CD4-positive, alpha-beta T cell treated with Interferon gamma for 1 hour (primary cell): ENCODE measurements at places on chromosomes 1 and 21.

- DNase-seq, result no peak
Observed at GRCh38 chr1:202155478-202156021, 4.9 kb downstream of the PTPN7 start.

GRCh38 chr21:37742532-37742931 is 173.7 kb downstream of the KCNJ6 start:
- DNase-seq, result no peak

DNA sequence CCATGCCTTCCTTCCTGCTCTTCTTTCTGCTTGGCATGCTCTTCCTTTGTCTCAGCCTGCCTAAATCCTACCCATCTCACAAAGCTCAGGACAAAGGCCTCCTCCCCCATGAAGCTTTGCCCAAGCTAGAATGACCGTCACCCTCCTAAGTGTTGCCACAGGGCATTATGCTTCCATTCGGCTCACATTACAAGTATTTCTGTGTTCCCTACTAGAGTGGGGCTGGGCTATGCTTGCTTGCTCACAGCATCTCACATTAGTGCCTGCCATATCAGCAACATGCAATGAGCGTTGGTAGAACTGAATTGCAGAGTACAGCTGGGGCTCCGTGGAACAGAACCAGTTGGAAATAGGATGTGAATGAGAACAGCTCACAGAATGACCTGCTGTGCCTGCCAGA is 82.8 kb downstream of the CD58 start:
- no peak for DNase-seq

GRCh38 chr1:58785442-58786058 is 1.7 kb upstream of the JUN start:
- DNase-seq, result peak; percentile 45

DNA sequence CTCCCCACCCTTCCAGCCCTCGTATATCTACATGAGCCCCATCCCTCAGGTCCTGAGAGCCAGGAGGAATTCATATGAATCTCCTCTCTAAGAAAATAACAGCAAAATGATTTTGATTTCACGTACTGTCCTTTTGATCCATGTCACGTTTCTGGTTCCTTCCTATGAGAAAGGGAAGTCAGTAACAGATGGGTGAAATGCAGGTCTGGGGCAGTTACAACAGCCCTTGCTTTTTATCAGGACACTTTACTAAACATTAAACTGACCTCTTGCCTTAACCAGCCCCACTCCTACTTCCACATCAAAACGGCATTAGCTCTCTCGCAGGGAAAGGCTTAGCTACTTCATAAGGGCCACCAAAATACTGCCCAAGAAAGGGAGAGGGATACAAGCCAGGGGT is 59.0 kb downstream of the SPATA46 start:
- DNase-seq, result no peak

DNA sequence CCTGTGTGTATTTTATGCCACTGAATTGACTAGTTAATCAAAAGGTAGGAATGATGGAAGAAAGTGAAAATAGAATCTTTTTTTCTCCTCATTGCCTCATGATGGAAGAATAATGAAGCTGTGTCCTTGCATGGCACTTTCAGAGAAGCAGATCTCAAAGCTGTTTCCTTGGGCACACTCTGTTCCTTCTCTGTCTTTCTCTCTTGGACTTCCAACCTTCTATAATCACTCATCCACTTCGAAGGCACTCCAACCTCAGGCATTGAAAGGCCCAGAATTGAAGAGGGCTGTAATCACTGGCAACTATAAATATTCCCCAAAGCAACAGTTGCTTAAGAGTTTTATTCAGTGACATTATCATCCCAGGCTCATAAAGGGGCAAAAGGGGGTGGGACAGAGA is 31.1 kb upstream of the DNASE2B start:
- DNase-seq, result no peak

DNA sequence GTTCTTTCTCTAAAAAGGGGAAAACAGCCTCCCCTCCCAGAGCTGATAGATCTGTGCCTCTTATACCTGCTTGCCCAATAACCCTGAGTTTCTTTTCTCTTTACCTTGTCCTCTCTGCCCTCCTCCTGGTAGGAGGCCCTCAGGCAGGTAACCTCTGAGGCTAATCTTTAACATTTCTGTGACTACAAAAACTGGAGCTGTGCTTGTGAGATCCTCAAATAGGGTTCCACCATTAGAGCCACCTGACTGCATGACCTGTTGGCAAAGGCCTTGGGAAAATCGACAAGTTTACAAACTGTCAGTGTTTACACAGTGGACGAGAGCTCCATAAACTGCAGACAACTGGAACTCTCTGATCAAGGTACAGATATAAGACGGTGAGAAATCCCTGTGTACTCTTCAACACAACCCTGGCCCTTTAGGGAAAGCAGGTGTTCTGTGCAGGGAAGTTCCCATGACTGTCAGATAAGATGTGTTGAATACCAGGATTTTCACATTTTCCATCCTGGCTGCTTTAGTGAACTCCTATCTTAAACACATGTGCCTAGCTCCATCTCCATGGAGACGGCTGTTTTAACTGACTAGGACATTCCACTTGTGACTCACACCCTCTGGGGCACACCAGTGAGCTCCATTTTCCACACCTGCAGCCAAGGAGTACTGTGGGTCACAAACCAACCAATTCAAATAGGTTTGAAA is 38.3 kb downstream of the ECE1 start:
- DNase-seq, result no peak

- no peak for DNase-seq
Observed at GRCh38 chr1:2534687-2535441, 4.8 kb upstream of the HES5 start.

DNA sequence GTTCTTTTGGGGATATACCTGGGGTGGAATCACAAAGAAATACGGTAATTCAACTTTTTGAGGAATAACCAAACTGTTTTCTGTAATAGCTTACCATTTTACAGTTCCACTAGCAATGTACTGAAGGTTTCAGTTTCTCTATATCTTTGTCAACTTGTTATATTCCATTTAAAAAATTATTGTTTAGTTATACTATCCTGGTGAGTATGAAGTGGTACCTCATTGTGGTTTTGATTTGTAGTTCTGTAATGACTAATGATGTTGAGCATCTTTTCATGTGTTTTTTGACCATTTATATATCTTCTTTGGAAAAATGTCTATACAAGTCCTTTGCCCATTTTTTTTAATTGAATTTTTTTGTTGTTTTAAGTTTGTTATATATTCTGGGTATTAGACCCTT is 39.4 kb downstream of the MAST2 start:
- no peak for DNase-seq

DNA sequence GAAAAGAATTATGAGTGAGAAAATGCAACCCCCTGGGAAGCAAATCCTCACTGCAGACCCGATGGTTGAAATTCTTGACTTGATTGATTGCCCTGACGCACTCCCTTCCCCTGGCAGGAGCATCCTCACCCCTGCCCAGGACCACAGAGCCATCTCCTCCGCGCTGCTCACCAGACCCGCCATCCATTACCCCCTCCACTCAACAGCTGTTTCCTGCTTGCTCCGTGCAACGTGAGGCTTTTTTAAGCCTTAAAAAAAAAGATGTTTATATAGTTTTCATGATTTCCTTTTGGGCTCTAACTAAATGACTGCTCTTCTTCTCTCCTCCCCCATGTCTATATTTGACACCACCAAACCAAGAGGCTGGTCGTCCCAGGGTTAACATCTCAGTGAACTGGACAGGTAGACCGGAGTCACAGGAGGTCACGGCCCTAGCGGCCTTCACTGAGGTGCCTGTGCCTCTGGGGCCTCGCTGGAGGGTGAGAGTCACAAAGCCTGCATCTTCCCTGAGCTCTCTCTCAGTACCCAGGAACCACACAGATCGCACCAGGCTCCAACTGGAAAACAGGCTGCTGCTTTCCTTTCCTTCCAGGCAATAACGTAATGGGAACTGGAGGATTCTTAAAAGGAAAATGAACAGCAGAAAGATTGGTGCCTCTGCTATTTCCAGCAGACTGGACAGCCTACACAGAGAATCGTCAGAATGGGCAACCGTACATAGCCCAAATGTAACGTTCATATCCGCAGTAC is 49.8 kb downstream of the ZBTB18 start:
- no peak for DNase-seq

GRCh38 chr21:29261555-29262540 is 36.9 kb upstream of the BACH1 start:
- no peak for DNase-seq

- peak; percentile 88 for DNase-seq
Observed at GRCh38 chr1:33180911-33181890, 642 bp downstream of the TRIM62 start.

DNA sequence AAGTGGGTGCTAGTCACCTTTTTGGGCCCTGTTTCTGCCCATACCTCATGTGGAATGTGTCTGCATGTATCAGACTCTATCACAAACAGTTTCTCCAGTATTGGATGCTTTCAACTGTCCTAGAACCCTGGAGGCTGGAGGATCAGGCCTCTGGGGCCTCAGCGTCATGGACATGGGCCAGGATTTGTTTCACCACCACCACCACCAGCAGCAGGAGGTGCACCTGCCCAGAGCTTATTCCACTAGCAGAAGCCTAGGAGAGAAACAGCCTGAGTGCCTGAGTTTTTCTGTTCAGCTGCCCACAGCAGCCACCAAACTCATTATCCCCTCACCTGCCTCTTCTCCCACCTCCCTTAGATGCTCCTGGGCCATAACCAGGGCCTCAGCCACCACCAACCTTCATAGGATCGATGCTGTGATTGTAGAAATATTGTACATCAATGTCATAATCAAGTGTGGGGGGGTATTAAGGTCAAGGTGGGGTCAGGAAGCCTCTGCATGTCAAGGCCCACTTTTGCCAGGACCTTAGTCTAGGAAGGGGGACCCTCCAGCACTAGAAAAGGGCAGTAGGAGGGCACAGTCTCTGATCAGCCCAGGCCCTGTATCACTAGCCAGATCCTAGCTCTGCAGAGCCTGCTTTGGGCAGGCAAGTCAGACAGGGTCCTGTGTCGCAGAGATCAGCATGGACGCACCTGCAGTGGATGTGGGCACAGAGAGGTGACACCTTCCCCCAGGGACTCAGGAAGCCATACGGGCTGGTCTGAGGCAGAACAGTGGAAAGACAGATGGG is 9.3 kb downstream of the DMAP1 start:
- DNase-seq, result no peak

DNA sequence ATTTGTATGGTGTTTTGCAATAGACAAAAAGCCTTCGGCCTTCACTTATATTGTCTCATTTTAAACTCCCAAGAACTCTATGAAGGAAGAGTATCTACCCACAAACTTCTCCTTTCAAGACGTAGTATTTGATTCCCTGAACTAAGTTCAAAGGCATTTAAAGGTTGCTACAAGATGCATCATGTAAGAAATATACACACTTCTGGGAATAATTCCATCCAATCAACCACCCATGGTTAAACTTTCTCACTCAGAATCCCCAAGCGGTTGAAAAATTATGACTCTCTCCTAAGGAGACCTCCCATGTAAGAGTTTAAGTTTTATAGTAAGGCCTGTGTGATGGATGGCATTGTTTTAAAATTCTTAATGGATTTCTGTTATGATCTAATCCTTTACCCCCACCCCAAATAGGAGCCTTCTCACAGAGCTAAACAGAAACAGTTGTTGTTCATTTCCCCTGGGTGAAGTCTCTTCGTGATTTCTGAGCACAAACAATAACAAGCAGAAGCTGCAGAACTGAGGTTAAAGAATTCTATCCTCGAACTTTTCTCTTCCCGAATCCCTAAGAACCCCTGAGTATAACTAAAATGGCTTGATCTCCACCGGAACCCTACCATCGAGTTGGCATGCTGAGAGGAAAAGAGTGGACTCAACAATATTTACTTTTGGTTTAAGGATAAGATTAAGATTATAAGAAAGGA is 185.0 kb downstream of the TGFBR3 start:
- no peak for DNase-seq

- DNase-seq, result no peak
Observed at GRCh38 chr1:178174539-178174938, 80.6 kb downstream of the RASAL2 start.

- no peak for DNase-seq
Observed at GRCh38 chr1:172670316-172670715, 11.4 kb downstream of the FASLG start.

GRCh38 chr1:192793983-192794767 is 14.7 kb upstream of the RGS2 start:
- no peak for DNase-seq

DNA sequence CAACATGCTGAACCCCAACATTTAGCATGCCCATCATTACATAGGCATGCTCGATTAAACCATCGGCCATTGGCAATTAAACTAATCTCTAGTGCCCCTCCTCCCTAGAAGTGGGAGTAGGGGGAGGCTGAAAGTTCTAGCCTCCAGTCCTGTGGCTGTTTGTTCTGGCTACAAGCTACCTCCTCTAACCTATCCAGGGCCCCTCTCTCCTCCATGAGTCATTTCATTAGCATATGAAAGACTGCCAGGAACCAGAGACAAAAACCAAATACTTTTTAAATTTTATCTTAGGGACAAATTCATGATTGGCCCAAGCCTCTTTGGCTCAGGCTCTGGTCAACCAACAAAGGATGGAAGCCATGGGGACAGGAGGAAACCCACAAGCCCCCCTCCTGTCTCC is 231.1 kb downstream of the CACNA1E start:
- DNase-seq, result no peak

- DNase-seq, result no peak
Observed at GRCh38 chr1:150178548-150178947, 28.8 kb downstream of the PLEKHO1 start.

GRCh38 chr1:209218981-209219380 is 364.5 kb upstream of the CAMK1G start:
- DNase-seq, result no peak

DNA sequence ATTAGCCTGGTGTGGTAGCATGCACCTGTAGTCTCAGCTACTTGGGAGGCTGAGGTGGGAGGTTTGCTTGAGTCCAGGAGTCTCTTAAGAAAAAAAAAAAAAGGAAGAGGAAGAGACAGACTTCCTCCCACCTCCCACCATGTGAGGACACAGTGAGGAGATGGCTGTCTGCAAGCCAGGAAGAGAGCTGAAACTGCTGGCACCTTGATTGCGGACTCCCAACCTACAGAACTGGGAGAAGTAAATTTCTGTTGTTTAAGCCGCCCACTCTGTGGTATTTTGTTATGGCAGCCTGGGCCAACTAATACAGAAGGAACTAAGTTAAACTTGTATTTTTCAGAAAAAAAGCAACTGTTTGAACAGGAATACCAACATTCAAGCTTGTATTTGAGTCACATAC is 21.7 kb downstream of the DOP1B start:
- no peak for DNase-seq

- DNase-seq, result no peak
Observed at GRCh38 chr1:157113106-157113505, 13.5 kb upstream of the ETV3L start.

DNA sequence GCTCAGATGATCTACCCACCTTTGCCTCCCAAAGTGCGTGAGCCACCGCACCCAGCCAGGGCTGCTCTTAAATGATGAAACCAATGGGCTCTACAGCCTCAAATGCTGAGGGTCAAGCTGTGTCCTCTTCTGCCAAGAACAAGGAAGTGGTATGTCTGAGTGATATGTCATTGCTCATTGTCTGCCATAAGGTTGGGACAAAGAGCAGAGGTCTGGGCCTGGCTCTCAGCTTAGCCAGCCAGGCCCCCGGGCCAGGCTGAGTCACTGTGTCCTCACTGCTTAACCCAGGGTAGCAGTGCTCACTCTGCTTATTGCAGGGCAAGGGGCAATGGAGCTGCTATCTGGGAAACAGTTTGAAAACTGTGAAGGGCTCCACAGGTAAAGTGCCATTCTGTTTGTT is 8.3 kb upstream of the ETS2 start:
- peak; percentile 19 for DNase-seq

- no peak for DNase-seq
Observed at GRCh38 chr1:153220606-153221303, 3.4 kb downstream of the PRR9 start.
